ENCODE measurements at places on chromosomes 11 and 22.

DNA sequence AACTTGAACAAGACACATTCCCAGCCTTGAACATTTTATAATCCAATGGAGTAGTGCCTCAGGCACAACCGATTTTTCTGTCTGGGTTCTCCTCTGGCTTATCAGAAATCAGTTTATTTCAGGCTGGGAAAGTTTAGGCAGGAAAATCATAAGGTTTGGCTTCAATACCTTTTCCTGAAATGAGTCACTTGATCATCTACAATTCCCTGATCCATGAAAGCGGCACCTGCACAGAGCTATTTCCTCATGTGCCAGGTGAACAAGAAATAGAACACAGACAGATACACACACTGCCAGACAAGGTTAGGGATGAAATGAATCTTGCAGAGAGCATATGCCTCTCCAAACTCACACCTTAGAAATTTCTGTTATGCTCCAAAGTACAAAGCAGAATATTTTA, 106.7 kb upstream of the OR9G4 start:
- no peak for DNase-seq

DNA sequence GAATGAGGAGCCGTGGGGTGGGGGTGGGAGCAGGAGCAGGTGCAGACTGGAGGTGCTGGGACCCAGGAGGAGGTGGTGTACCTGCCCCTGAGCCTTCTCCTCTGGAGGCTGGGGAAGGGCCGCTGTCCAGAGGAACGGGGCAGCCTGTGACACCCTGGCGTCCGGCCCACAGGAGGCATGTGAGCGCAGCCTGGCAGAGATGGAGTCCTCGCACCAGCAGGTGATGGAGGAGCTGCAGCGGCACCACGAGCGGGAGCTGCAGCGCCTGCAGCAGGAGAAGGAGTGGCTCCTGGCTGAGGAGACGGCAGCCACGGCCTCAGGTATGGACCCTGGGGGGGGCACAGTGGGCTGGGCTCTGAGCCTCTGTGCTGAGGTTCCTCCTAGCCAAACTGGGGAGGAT, 42.2 kb upstream of the GCAT start:
- no peak for DNase-seq

DNA sequence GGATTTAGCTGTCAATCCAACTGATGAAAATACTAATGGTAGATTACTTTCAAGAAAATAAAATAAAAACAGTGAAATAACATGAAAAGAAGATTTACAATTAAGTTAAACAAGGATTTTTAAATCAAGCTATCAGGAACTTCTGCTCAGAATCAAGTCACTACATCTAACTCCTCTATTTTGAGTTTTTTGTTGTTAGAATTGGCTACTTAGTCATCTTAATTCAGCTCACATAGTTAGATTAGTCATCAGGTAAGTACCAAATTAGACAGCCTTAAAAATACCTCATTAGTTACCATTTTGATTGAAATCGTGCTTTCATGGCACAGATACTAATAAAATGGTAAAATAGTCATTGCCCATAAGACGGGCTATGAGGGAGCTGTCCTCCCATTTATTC, 35.8 kb downstream of the BTG4 start:
- DNase-seq: no peak

GRCh38 chr11:123525511-123525918, 95.4 kb downstream of the GRAMD1B start:
- DNase-seq: no peak

GRCh38 chr22:25509374-25509791, 55.1 kb upstream of the GRK3 start:
- DNase-seq: no peak

DNA sequence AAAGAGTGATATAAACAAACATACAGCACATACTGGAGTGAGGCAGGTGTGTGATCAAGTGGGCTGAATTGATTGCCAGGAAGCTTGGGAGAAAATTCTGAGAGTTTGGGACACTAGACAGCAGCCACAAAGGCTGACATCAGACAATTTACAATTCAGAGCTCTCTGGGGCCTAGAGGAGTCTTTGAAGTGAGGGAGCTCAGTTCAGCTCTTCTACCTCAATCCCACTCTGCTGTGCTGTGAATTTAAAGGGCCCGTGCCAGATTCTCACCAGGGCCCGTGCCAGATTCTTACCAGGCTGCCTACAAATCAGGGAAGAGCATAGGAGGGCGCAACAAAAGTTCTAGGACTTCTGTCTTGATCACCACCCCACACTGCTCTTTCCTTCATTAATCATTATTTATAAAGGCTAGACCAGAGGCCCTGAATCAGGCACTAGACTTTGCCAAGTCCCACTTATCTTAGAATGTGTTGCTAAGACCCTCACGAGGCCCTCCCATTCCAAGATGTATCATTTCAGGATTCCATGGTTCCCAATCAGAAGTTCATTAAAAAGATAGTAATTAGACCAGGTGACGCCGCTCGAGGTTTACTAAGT, 112.4 kb downstream of the KIRREL3 start:
- DNase-seq: no peak

DNA sequence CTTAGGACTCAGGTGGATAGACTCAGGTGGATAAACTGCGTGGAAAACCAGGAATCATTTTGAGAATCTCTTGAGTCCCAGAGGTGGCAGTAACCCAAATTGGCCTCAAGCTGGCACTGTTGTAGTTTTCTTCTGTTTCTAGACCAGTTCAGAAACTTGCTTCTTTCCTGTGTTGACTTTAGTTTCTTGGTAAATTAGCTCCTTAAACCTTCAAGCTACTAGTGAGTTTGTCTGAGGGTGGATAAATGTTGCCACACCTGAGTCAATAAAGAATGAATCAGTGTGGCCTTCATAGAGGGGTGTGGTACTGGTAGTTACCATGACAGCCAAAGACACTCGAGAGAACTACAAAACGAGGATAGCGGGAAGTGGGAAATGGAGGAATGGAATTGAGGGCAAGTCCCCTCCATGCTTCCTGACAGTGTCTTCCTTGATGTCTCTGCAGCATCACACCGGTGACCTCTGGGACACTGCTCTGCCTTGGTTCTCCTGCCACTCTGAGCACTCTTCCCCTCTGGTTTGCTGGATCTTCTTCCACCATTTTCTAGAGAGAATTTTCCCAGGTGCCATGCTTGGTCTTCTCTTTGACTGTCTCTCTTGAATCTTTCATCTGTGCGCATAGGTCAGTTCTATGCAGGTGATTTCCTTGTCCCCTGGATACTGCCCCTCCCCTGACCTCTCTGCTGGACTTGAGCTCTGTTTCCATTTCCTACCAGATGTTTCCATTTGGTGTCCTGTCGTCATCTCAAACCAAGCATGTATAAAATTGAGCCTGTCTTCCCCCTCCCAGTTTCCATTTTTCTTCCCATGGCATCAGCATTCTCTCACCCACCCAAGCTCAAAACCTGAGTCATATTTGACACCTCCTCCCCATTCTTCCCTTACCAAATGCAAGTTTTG, 7.2 kb downstream of the POLD4 start:
- DNase-seq: no peak

- DNase-seq: no peak
Measured at GRCh38 chr11:97937501-97937900, 1083.2 kb upstream of the CNTN5 start.

- DNase-seq: no peak
Measured at GRCh38 chr11:124971810-124972209, 17.8 kb downstream of the CCDC15 start.

GRCh38 chr22:50242406-50242949, 2.3 kb downstream of the TUBGCP6 start:
- no peak for DNase-seq

DNA sequence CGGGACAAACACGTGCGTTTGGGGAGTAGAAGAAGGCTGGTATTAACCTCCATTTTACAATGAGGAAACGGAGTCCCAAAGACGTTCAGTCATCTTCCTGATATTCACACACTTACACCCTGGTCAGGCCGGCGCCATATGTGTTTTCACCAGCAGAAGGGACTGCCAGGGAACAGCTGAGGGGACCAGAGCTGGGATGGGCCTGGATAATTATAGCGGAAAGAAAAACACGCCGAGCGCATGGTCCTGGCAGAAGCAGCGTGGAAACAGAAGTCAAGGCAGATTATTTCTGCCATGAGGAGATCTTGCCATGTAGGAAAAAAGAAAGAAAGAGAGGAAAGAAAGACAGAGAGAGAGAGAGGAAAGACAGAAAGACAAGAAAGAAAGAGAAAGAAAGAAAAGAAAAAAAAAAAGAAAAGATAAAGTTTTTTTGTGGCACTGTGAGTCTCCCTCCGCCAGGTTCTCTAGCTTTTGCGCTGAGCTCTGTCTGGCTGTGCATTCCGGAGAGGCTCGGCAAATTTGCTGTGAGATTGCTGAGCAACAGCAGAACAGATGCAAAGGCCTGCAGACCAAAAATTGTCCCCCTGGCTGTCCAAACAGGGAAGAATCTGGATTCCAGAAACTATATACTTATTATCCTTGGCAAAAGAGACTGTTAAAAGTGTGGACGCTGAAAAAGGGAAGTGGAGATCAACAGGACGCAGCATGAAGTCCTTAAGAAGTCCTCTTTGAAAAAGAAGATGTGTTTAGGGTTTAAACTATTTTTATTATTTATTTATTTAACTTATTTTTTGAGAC, 1.3 kb upstream of the UCP2 start:
- DNase-seq: no peak

GRCh38 chr11:107789767-107790166, 68.8 kb downstream of the SLC35F2 start:
- no peak for DNase-seq

DNA sequence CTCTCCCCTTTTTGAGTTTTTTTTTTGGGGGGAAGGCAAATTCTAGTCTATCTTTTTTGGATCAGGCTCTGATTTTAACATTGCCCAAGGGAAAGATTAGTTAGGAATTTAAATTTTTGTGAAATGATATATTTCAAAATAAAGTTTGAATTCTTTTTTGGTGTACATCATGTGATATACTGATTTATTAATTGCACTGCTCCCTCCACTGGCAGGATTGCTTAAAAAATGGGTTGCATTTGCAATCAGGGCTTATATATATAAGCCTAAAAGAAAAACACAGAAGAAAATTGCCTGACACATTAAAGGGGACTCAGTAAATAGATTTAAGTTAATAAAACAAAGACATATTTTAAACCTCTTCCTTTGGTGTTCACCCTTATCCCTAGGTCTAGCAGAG, 1.2 kb downstream of the DYNC2H1 start:
- DNase-seq: no peak

- no peak for DNase-seq
Measured at GRCh38 chr11:95307286-95307685, 76.3 kb upstream of the SESN3 start.

All from stimulated activated CD8-positive, alpha-beta memory T cell treated with anti-CD3 and anti-CD28 coated beads, Interleukin-4, amount 100 ng/mL, for 1 hour (primary cell).